ENCODE measurements at places on chromosomes 16 and 17.

- DNase-seq, result no peak
Observed at GRCh38 chr16:75789237-75789636, 62.9 kb upstream of the CPHXL start.

- DNase-seq, result no peak
Observed at GRCh38 chr17:27259356-27259755, 34.6 kb upstream of the WSB1 start.

- DNase-seq, result no peak
Observed at GRCh38 chr16:14418795-14419225, 211.2 kb downstream of the PARN start.

DNA sequence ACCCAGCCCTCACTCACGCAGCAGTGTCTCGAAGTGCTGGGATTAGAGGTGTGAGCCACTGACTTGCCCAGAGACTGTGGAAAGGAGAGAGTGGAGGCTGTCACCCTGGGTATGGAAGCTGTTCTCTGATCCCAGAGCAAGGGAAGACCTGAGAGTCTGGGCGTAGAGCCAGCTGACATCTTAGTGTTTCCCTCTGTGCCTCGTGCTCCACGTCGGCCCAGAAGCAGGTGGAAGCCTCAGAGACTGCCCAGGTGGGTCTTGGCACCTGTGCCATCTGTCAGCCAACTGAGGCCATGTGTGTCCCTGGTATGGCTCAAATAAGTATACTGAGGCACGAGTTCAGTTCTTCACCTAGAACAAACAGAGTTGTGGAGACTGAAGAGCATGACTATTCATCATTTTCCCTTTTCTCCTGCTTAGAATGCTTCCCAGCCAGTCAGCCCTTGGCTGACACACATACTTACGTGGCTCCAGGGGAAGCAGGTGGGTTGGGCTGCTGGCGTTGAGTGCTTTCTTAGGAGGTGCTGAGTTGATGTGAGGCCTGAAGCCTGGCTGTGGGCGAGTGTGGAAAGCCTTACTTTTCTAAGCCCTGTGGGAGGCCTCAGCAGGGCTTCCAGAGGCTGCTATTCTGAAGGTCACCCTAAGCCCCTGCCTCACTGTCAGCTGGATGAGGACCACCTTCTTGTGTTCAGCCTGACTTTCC is 8.1 kb downstream of the CTRL start:
- DNase-seq, result no peak

DNA sequence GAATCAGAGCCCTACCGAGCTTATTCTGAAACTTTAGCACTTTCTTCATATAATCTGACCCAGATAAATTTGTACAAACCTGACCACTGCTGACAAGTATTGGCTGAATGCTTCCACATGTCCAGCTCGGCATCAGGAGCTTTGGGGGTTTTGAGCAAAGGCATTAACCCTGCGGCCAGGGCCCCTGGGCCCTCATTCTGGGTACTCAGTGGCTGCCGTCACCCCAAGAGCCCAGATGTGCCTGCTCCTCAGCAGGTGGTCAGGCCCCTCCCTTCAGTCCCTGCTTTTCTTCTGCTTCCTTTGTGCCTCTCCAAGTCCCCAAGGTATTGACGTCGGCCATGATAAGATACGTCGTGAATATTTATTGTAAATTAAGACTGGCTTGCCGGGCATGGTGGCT is 47.3 kb upstream of the CHMP6 start:
- no peak for DNase-seq

- DNase-seq, result no peak
Observed at GRCh38 chr17:76560877-76561221, 21.0 kb downstream of the PRCD start.

DNA sequence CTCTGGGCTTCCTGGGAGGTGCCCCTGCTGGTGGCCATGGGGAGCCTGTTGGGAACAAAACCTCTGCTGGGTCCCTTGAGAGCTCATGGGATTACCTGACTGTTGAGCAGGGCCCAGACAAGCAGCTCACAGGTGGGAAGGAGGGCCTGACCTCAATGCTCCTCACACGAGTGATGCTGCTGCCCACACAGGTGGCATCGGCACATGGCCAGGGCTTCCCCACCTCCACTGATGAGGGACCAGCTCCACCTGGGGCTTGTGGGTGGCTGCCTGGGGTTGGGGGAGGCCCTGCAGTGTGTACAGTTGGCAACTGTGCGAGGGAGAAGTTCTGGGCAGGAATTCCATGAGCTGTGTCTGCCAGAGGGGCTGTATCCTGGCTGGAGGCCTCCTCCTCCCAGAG is 87.8 kb upstream of the NLRP1 start:
- DNase-seq, result no peak

GRCh38 chr16:51508490-51509212 is 357.6 kb upstream of the SALL1 start:
- DNase-seq, result no peak

DNA sequence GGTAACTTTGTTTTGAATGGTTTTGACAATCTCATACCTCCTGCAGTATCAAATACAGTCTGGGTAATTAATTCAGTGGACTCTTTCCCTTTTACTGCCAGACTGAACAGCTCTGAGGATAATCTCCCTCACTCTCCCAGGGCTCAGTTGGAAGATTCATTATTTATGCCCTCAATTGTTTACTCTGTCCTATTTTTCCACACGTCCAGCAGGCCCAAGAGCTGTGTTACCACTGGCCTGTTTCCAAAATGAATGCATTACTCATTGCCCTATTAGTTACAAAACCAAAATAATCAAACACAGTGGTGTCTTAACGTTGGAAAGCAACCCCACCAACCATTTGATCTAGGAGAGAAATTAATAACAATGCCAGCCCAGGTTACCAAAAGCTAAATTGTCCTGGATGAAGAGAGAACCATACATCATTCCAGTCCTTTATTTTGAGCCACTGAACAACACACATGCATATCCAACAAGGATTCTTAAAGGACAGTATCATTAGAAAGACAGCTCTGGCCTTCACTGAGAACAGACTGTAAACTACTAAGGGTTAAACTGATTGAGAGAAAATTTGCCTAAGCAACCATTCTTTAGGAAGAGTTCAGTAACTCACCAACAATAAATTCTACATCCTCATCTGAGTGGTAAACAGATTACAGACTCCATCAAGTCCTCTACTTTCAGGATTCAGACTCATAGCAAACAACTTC is 34.5 kb downstream of the FAM222B start:
- peak; percentile 72 for DNase-seq

- no peak for DNase-seq
Observed at GRCh38 chr16:78333808-78334207, 234.4 kb downstream of the WWOX start.

- DNase-seq, result no peak
Observed at GRCh38 chr16:48536614-48537200, 73.3 kb downstream of the N4BP1 start.

- no peak for DNase-seq
Observed at GRCh38 chr16:67345401-67345800, 18.8 kb downstream of the LRRC36 start.

GRCh38 chr17:28227316-28228108 is 91.5 kb upstream of the TMEM97 start:
- no peak for DNase-seq

GRCh38 chr16:51107742-51108141 is 43.3 kb downstream of the SALL1 start:
- DNase-seq, result no peak

GRCh38 chr16:81632392-81633146 is 146.5 kb upstream of the PLCG2 start:
- DNase-seq, result no peak

- DNase-seq, result no peak
Observed at GRCh38 chr16:85366031-85366763, 246.9 kb upstream of the GSE1 start.

GRCh38 chr17:45812102-45812501 is 28.0 kb downstream of the CRHR1 start:
- DNase-seq, result no peak

GRCh38 chr17:9241774-9242496 is 220.6 kb downstream of the NTN1 start:
- DNase-seq, result no peak

- no peak for DNase-seq
Observed at GRCh38 chr17:17096438-17097178, 54.4 kb downstream of the MPRIP start.

DNA sequence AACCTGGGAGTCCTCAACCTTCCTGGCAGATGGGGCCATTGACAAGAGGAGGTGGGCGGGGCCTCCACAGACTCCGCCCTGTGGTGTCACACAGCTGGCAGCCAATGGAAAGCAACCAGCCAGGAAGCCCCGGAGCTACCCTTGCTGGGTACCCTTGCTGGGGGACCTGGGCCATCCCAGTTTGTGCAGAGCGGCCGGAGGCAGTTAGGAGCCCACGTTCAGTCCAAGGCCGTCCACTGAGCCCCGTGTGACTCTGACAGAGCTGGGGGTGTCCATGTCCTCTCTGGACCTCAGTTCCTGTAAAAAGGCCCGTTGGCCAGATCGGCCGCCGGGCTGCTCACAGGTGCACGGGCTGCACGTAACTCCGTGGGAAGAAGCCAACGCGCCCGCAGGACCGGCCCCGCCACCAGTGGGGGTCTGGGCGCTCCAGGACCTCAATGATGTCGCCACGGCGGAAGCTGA is 17.1 kb upstream of the FAM83G start:
- DNase-seq, result no peak

- DNase-seq, result no peak
Observed at GRCh38 chr17:63841350-63842172, 924 bp downstream of the SMARCD2 start.

GRCh38 chr16:67803894-67804293 is 2.5 kb downstream of the RANBP10 start:
- DNase-seq, result no peak

DNA sequence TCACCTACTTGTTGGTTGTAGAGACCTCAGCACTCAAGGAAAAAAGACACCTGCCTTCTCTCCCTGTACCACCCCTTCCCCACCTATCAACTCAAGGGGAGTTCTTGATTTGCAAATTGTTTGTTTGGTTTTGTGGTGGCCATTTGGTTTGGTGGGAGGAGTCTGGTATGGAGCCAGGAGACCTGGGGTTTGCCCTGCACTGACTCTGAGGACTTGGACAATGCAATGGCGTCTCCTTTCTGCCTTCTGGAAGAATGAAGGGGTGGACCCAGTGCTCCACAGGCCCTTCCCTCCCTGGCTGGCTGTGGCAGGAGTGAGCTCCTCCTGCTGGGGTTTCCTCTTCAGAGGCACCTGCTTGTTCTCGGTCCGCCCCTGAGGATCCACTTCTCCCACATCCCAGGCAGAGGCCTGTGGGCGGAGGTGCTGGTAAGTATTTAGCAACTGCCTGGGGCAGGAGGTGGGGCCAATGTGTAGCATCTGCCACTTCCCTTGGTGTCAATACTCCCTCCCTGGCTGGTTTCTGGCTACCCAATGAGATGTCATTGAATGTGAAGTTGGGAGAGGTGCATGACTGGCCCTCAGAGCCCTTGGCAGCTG is 164.5 kb downstream of the NTN1 start:
- DNase-seq, result no peak

- no peak for DNase-seq
Observed at GRCh38 chr17:63999680-64000531, 1.8 kb downstream of the PRR29 start.

DNA sequence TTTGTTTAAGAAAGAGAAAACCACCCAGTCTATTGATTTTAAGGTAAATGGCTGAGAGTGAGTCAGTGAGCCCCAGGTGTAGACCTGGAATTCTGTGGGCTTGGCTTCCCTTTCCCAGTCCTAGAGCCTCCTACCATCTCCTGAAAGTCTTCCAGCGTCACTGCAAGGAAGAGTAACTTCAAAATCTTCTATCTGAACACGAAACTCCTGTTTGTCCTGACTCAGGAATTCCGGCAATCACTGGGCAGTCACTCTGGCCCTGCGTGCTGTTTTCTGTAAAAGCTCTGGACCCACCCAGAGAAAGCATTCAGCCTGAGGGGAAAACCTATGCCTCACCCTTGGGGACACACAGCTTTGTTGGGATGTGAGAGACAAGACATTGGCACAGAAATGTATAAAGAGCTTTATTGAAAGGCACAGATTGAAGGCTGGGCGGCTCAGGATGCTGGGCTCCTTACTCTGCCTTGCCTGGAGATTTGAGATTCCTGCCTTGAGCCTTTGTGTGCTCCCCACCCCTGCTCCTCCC is 15.9 kb downstream of the MINK1 start:
- DNase-seq, result no peak

- no peak for DNase-seq
Observed at GRCh38 chr17:49201481-49201927, 8.9 kb downstream of the GNGT2 start.

DNA sequence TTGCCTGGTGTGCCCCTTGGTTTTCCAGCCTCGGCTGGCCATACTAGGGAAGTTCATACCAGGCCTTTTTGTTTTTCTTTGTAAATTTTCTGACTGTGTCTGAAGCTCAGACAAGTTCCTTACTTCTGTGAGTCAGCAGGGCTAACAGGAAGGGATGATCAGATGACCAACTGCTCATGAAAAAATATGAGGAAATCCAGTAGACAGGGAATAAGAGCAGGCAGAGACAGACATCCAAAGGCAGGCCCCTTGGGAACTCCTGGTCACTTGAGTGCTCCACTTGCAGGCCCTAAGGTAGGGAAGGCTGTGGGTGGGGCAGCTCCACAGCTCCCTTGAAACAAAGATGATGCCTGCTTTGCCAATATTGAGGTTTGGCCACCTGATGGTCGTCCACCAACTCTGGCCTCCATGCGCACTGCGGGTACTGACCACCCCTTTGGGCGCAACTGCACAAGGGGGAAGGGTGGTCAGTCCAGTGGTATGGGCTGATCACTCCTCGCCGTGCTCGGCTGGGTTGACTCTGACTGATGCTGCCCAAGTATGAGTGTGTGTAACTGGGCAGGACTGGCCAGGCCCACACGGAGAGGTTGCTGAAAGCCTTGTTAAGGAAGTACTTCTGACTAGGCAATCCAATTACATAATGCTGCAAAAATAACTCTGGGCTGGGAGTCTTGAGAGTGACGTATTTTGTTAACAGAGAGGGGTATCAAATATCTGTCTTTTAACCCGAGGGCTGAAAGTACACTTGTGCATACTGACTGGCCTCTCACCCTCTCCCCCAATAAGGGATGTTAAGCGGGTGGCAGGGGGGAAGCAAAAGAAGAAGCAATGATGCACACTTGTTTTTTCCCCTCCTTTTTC is 20.8 kb upstream of the ZFHX3 start:
- no peak for DNase-seq

DNA sequence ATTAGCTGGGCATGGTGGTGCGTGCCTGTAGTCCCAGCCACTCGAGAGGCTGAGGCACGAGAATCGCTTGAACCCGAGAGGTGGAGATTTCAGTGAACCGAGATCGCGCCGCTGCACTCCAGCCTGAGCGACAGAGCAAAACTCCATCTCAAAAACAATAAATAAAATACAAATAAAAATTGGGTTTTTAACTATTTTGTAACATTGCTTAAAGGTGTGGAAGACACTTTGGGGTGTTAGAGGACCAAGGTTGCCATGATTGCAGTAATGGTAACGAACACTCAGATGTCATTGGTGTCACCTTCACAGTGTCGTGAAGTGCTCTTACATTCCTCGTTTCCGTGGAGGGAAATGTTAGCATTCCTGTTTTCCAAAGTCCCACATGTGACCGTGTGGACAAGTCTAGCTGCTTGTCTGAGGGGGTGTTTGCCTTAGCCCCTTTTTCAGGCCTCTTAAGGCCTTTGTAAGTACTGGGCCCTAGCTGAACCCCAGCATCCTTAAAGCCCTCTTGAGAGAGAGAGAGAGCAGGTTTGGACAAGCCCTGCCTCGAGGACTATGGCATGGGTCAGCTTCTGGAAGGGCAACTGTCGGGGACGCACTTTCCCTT is 8.6 kb downstream of the C16orf96 start:
- no peak for DNase-seq
